ENCODE measurements at places on chromosomes 1 and 21.

DNA sequence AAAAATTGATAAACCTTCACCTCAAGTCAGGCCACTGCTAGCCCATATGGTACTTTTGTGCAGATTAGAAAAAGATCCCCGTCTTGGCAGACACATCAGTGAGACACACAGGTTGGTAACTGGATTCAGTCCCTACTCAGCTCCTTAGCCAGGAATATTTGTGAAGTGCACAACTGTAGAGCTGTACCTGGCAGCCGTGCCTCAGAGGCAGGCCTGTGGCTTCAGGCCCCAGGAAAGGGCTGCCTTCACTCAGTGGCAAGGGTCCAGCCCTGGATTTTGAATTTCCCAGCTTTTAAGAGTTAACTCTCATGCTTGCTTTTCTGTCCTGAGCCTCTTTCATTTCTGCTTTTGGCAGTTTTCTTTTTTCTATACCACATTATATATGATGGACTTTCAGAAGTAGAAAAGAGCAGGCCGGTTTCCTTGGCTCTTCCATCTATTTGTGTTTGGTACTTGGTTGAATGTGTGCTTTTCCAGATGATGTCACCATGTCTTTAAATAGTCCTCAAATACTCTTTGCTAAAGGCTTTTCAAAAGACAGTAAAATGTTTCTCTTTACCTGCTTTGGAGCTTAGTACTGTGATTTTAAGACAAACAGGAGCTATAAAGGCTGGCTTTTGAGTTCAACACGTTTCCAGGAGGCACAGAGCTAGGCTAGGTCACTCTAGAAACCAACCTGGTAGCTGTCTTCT is 186.6 kb downstream of the AK5 start:
- no peak for DNase-seq

- DNase-seq = peak; percentile 90
Measured at GRCh38 chr1:58784758-58785441, 1.1 kb upstream of the JUN start.

DNA sequence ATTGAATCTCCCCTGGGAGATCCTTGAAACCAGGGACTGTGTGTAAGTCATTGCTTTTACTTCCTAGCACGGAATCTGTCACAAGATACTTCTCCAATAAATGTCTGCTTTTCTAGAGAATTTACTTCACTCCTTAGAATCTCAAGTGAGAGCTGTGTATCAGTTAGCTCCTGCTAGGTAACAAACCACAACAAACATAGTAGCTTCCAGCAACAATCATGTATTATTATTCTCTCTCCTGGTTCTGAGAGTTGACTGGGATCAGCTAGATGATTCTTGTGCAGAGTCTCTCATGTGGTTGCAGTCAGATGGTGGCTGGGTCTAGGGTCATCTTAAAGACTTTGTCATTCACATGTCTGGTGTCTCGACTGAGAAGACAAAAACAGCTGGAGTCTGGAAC is 166.9 kb upstream of the UBE2U start:
- no peak for DNase-seq

DNA sequence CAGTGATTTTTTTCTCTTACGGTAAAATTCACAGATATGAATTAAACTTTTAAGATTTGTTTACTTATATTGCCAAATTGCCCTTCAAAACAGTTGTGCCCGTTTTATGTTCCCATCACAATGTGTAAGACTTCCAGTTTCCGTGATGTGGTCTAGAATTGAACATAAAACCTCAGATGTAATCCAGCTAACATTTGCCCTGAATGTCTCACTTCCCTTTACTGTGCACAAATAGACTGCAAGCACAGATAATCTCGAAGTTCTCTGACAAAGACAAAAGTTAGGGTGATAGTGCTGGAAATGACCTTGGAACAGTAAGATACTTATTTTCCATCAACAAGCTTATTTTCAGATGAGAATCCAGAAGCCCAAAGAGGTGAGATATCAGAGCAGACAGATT is 177.5 kb downstream of the ZZZ3 start:
- DNase-seq = no peak

DNA sequence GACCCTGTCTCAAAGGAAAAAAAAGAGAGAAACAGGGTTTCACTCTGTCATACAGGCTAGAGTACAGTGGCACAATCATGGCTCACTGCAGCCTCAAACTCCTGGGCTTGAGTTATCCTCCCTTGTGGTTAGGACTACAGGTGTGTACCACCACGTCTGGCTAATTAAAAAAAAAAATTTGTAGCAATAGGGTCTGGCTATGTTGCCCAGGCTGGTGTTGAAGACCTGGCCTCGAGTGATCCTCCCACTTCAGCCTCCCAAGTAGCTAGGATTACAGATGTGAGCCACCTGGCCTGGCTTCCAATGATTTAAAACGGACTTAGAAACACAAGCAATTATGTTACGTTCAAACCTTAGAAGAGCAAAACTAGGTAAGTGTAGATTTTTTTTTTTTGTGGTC is 22.1 kb downstream of the GOLPH3L start:
- DNase-seq = no peak

- DNase-seq = no peak
Measured at GRCh38 chr1:245566952-245567351, 412.2 kb downstream of the KIF26B start.

GRCh38 chr1:243396876-243397275 is 141.0 kb downstream of the SDCCAG8 start:
- no peak for DNase-seq

DNA sequence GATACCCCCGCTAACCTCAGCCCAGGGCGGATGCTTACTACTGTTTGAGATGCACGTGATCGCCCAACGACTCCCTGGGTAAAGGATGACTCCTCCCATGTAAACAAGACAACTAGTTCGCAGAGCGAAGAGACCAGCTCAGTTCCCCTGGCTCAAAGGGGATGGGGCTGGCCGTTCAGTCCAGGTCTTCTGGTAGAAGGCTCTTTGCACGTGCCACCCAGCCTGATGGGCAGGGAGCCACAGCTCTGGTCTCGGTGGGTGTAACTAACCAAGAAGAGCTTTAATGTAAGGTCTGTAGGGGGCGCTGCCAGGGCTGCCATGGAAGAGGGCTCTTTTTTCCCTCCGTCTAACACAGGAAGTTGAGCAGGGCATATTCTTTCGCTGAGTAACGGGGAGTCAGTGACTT is 49.4 kb upstream of the PARP1 start:
- DNase-seq = no peak
